ENCODE measurements at places on chromosomes 12 and 14. TPM values are rescaled to one million over a fixed set of nuclear protein-coding genes. Genes with fewer than 3 reads are reported as not detected.
A peak's percentile ranks its signal among the peaks of the same experiment; 100 is the strongest.

- DNase-seq = no peak
These were observed 41.3 kb downstream of the DLK1 start for GRCh38 chr14:100767788-100768536.

DNA sequence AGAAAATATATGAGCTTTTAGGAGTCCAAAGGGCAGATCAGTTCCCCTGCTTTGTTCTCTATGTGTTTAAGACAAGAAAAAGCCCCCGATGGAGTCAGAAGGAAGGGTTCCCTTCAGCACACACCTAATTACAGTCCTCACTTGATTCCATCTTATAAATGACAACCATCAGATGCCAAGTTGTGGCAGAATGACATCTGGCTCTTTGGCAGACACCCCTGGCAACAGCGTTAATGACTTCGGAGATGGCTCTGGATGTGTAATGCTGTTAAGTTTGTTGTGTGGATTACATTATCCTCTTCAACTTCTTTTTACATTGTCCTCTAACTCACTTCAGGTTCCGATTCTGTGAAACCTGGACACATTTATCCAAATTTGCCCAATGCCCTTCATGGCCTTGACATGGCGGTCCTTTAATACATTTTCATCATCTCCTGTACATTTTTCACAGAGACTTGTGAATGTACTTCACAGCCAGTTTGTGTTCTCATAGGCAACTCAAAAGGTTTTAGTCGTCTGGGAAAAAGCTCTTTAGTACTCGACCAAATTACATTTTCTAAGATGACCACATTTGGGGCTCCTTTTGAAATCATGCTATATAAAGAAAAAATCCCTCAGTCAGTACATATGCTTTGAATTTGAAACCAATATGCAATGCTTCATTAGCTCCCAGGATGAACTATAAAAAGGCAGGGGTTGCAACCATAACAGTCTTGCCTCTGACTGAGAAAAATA, 667.8 kb downstream of the NOVA1 start:
- DNase-seq = no peak

GRCh38 chr12:105069936-105070702, 14.1 kb downstream of the ALDH1L2 start:
- no peak for DNase-seq

GRCh38 chr12:401235-402028, at the start of gene CCDC77:
Gene CCDC77 (plus strand): TSS chr12:401644. CDS start chr12:409384, 7,740 bp downstream.
- DNase-seq = peak; percentile 84

DNA sequence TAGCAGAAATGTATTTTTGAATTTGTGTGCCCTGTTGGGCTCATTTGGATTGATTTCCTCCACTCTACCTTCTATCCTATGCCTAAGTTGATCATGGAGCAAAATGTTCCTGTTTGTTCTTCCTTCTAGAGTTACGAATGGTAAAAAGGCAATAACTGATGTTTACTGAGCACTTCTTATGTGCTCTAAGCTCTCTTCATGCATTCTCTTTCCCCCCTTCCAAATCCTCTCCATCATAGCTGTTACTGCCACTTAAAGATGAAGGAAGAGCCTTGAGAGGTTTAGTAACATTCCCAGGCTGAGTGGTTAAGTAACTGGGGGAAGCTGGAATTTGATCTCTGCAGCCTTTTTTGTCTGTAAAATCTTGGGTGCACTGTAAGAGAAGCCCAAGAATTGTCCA, 60.1 kb downstream of the CHST11 start:
- DNase-seq = no peak

GRCh38 chr14:52950410-52950897, 396 bp downstream of the FERMT2 start:
- DNase-seq = peak; percentile 61

DNA sequence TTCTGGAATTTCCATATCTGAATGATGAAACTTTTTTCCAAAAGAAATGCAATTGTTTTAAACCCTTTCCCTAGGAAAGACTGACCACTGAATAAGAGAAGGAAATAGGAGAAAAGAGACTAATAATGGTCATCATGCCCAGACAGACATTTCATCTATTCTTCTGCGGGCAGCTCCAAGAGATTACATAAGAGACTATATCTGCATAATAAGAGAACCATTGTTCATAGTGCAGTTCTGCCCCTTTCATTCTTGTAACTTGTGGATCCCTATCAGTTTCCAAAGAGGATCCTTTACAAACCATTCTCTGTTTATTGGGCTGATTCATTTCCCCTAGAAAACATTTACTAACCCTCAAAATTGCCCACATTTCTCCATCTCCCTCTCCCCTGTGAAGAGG, 197.8 kb downstream of the FSCB start:
- DNase-seq = no peak

Gene NAV3
- 8.7 TPM for polyA plus RNA-seq

Gene CHFR
- 29.3 TPM for polyA plus RNA-seq

Gene WNT1
- not detected for polyA plus RNA-seq

Measured in left renal cortex interstitium (tissue), 4 donors.